ENCODE measurements at places on chromosomes 1 and 21.

DNA sequence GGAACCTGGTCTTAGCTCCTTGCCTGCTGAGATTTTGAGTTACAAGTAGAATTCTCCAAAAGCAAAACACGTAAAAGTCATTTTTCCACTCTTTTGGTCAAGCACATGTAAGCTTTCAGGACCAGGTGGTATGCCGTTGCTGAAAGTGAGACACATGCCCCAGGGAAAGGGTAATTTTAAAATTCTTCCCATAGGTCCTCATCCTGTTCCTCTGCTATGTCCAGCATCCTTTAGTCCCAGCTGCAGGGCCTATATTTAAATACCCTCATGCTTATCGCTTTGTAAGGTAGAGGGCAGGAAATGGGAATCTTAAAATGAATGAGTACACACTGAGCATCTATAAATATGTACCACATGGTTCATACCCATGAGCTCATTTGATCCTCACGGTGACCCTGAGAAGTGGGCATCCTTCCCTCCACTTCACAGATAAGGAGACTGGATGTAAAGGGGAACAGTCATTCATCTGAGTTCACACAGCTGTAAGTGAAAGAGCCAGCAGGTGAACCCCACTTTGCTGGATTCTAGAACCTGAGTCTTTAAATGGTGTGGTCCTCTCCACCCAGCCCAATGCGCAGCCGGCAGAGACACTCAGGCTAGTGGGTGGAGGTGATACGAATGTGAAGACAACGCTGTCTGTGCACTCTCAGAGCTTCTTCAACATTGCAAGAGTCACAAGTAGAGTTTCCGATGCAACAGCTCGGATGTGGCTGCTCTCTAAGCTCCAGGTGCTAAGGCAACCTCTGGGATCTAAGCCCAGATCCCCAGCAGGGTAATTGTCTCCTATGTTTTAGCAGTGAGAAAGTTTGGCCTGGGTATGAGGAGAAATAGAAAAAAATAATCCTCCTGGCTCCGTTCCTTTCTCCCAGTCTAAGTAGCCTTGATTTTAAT lies 163.5 kb downstream of the PLXNA2 start:
- no peak for DNase-seq

DNA sequence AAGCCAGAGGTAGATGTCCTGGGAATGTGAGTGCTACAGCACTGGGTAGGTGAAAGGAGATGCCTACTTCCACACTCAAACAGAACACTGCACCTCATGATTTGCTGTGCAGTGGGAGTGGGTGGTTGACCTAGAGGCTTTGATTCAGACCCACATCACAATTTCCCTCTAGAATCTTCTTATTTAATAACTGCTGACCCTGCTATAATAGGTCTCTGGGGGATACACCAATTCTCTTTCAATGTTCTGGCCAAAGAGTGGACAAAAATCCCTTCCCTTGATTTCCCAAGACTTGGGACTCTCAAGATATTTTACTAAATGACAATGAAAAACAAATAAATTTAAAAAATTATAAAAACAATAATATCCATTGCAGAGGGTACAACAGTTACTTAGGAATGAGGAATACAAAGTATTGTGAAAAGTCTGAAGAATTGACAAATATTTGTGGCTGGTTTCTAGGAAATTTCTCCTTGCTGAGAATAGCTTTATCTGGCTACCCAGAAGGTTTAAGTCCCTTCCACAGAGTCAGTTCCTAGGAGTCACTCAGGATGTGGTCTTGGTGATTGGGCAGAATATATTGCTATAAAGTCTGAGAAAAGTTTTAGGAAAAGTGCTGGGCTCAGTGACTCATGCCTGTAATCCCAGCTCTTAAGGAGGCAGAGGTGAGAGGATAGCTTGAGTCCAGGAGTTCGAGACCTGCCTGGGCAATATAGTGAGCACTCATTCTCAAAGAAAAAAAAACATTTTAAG lies 2.4 kb upstream of the FCGR2A start:
- DNase-seq = no peak

- DNase-seq = no peak
These were observed 109.5 kb upstream of the KIF26B start for GRCh38 chr1:245045087-245045881.

DNA sequence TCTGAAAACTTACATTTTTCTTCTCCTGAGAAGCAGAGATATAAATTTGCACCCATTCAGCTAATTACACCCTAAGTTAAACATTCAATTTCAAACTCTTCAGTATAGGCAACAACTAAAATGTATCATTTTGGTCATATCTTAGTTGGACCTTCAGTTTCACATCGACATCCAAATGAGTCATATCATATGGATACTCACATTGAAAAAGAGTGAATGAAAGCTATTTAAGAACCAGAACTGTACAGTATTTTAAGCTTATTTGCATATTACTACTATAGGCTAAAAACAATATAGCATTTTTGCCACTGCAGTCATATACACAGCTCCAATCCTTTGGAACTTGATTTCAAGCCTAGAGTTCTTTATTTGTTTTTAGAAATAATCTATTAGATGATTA lies 33.6 kb downstream of the USP25 start:
- no peak for DNase-seq

GRCh38 chr1:47534436-47534835 lies 96.6 kb downstream of the FOXD2 start:
- DNase-seq = no peak

DNA sequence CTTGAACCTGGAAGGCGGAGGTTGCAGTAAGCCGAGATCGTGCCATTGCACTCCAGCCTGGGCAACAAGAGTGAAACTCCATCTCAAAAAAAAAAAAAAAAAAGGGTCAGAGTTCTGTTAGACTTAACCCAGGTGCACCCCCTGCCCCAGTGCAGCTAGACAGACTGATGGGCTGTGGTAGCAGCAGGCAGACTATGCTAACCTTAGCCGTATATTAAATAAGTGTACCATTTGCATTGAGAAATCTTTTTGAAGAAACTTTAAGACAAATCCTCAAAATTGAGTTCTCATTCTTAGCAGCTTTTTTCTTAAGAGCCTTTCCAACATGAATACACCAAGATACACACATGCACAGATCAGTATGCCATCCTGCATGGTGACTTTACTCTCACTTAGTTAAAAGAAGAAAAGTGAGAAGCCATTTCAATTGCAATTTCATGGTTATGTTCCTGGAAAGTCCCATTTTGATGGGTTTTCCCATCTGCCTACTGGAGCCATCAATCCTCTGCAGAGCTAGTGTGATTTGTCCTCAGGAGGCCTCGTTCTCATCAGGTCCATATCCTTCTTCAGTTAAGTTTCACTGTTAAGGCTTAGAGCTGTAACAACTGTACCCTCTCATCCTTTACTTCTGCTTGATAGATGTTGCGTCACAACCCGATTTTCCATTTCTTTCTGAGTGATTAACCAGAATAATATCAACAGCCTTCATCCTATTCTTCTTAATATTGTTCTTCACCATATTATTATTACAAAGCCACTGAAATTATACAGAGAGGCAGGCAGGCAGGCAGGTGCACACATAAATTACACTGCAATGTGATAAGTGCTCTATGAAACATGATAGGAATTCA lies 7.3 kb downstream of the FCRLB start:
- no peak for DNase-seq

DNA sequence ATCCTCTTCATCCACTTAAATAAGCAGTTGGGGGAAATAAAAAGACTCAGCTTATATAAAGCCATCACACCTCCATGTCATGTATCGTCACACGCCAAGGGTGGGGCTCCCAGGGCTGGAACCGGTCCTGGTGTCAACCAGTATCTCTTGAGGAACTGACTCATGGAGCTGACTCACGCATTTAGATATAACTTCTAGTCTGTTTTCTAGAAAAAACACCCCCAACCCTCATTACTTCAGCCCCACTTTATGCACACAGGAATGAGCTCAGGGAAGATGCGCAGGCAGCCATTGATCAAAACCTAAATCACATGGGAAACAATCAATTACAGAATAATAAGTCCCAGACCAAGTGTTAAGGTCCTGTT lies 6.9 kb upstream of the IL22RA1 start:
- no peak for DNase-seq

DNA sequence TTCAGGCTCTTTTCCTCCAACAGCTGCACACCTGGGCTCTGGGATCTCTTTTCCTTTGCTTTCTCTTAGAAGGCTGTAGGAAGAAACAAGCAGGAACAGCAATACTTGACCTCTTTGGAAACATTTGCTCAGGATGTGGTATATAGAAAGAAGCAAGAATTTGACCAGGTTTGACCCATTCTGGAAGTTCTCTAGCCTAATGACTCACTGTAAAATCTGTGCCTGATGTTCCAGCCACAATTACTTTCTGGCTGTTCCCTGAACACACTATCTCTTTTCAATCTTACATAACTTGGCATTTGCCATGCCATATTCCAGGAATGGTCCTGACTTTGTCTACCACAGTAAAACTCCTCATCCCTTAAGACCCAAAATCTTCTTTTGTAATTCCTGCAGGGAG lies 419.9 kb upstream of the DAB1 start:
- no peak for DNase-seq

- DNase-seq = no peak
These were observed 9.1 kb downstream of the COL8A2 start for GRCh38 chr1:36115931-36116330.

GRCh38 chr1:248840946-248841345 lies 2.9 kb downstream of the ZNF672 start:
- DNase-seq = no peak

GRCh38 chr1:81549588-81550127 lies 251.1 kb upstream of the ADGRL2 start:
- peak; percentile 70 for DNase-seq

DNA sequence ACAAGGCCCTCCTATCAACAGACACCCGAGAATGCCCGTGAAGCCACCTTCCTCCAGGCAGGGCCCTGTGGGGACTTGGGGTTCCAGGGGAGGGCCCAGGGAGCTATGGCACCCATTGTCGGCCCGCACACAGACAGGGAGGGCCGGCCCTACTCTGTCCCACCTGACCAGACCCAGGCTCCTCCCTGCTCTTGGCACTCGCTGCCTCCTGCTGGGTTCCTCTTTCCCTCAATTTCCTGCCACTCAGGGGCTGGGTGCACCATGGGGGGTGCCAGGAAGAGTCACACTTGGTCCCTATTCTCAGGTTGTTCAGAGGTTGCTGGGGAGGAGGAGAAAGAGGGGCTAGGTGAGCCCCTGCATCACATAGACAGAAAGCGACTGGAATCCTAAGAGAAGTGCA lies 8.0 kb upstream of the OXCT2 start:
- DNase-seq = no peak

GRCh38 chr21:32768530-32768929 lies 3.0 kb downstream of the PAXBP1 start:
- DNase-seq = peak; percentile 91
